Fibroblast of skin of right biceps (primary cell): ENCODE measurements at places on chromosomes 7 and 10.

GRCh38 chr10:61452151-61452651, 980 bp downstream of the TMEM26 start:
- DNase-seq, result no peak

- DNase-seq, result no peak
Measured at GRCh38 chr10:71150796-71151195, 61.6 kb upstream of the UNC5B start.

DNA sequence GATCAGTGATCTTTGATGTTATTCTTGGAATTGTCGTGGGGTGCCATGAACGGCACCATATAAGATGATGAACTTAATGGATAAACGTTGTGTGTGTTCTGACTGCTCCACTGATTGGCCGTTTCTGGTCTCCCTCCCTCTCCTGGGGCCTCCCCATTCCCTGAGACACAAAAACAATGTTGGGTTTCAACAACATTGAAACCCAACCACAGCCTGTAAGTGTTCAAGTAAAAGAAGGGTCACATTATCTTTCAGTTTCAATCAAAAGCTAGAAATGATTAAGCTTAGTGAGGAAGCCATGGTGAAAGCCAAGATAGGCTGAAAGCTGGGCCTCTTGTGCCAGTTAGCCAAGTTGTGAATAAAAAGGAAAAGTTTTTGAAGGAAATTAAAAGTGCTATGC, 19.5 kb downstream of the EN2 start:
- no peak for DNase-seq

- no peak for DNase-seq
Measured at GRCh38 chr10:127757033-127757432, 20.0 kb downstream of the FOXI2 start.

- DNase-seq, result no peak
Measured at GRCh38 chr7:9127901-9128300, 694.5 kb downstream of the NXPH1 start.

DNA sequence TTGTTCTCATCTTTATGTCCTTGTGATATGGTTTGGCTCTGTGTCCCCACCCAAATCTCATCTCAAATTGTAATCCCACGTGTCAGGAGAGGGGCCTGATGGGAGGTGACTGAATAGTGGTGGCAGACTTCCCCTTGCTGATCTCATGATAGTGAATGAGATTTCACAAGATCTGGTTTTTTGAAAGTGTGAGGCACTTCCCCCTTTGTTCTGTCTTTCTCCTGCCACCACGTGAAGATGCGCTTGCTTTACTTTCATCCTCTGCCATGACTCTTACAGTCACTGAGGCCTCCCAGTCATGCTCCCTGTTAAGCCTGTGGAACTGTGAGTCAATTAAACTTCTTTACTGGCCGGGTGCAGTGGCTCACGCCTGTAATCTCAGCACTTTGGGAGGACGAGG, 161.0 kb downstream of the HERPUD2 start:
- no peak for DNase-seq

DNA sequence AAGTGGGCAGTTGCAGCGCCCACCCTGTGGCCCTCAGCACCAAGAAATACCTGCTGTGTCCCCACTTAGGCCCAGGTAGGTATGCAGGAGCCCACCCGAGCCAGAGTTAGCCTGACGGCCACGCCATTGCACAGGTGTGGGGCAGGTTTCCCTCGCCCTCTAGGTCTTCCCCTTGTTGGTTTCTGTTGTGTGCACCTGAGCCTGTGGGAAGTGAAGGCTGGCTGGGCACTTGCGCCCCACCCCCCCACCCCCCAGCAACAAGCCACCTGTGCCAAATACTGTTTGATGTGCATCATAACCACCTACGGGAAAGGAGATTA, at the start of gene CCDC201:
Gene CCDC201, minus strand, starts transcription at position 48 of the 320 bp plus-strand sequence. CDS start 75 bp downstream, outside the sequence.
- no peak for DNase-seq

DNA sequence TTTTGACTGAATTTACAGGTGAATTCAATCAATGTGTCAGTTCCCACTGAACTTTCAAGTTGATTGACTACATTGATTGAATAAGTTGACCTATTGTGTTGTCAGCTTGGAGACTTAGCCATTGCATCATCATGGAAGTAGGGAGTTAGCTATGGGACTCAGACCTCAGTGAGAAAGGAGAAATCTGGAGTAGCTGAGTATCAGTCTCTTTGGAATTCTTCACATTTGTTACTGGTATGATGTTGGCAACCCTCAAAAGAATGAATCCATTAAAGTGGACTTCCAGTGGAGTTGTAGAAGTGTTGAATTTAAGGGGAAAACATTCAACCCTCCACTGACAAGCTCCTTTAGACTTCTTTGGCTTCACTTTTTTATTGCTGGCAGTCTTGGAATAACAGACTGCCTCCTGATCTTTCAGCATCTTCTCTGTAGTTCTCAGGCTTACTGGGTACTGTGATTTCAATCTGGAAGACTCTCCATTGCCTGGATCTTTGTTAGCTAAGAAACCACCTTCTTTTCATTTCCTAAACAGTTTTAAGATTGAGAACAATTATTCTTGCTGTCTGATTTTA, 160.3 kb upstream of the NRP1 start:
- no peak for DNase-seq

GRCh38 chr7:91634485-91635177, 245.9 kb downstream of the MTERF1 start:
- no peak for DNase-seq

GRCh38 chr7:30735631-30736030, 16.3 kb upstream of the INMT start:
- DNase-seq, result no peak

- no peak for DNase-seq
Measured at GRCh38 chr10:119304541-119304940, 97.2 kb downstream of the GRK5 start.

GRCh38 chr7:113921363-113921762, 2.6 kb upstream of the PPP1R3A start:
- DNase-seq, result no peak

DNA sequence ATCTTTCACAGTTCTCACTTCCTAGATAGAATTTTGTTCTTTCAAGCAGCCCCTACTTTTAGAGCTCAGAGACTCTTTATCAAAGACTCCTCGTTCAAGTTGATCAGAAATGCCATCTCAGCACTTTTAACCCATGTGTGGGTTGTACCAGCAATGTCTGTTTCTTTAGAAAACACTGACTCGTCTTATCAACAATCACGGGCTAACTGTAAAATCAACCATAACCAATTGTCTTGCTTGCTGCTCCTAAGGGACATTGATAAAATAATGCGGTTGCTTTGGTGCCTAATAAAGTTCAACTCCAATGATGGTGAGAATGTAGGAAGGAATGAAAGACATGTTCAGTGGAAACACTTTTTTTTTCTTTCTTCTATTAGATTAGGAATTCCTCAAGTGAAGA, 12.9 kb upstream of the CDK6 start:
- DNase-seq, result peak; percentile 38

- DNase-seq, result no peak
Measured at GRCh38 chr7:129037585-129037984, 17.3 kb downstream of the TNPO3 start.

DNA sequence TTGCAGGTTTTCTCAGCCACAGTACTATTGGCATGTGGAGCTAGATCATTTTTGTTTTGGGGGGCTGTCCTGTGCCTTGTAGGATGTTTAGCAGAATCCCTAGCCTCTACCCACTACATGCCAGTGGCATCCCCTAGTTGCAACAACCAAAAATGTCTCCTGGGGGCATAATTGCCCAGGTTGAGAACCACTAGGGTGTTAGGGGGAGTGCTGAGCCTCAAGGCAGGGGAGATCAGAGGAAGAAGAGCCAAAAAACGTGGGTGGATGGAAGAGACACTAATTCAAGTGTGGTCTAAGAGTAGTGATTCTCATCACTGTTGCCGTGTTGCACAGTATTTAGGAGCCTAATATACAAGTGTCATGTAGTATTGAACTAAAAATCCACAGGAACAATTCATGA, 31.7 kb upstream of the CCNY start:
- no peak for DNase-seq

DNA sequence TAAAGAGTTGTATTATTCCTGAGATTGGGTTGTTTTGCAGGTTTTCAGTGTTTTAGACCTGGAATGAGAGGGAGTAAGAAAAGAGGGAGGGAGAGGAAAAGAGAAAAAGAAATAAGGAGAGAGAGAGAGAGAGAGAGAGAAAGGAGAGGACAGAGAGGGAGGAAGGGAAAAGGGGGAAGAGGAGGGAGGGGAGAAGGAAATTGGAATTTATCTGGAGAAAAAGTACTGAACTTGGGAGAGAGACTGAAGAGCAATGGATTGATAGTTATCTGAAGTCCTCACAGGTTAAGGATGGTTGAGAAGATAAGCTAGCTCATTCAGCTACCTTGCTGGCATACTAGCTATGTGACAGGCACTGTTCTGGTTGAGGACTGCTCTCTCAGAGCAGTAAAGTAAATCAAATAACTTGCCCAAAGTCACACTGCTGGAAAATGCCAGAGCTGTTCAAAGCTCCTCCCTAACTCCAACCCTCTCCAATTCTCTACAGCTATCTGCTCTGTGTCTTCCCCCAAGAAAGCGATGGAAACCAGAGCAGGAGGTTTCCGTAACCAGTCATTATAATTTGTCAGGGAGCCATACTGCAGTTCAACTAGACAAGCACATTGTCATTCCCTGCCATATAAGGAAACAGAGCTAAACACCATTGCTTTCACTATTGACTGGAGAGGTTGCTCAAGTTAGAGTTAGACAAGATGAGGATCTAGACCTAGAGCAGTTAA, 10.7 kb downstream of the CALD1 start:
- DNase-seq, result peak; percentile 83

- no peak for DNase-seq
Measured at GRCh38 chr7:73891178-73891885, 30.4 kb downstream of the TMEM270 start.

- DNase-seq, result peak; percentile 48
Measured at GRCh38 chr7:41699516-41699915, 3.4 kb downstream of the INHBA start.

DNA sequence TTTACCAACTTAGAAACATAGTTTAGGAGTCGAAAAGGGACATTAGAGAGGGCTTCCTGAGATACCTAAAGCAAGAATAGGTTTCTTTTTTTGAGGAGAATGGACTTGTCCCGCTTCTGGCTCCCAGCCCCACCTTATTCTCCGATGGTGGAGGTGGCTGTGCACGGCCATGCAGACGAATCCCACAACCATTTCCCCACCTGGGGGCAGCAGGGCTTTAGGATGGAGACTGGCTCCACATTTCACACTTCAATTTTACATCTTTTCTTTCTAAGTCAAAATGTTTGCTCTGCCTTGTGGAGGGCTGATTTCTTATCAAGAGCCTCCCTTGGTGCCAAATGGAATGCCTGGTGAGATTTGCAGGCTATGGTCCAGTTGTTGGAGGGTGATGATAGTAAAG, 118.5 kb downstream of the GLRX3 start:
- DNase-seq, result no peak

DNA sequence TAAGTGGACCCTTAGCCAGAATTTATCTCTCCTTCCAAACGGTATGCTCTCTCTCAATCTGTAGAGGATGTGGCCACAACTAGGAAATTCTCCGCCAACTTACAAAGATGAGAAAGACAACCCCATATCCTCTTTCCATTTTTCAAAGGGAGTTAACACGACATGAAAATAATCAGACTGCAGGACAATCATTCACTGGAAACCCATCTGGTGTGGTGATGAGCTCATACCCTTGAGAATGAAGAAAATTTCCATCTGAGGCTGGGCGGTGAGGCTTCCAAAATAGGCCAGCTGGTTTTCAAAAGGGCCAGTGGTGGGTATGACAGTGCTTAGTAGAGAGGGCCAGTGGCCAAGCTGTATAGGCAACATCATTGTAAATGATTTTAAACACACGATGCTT, 369.6 kb downstream of the FRMD4A start:
- peak; percentile 97 for DNase-seq

GRCh38 chr10:20991526-20991925, 94.4 kb upstream of the NEBL start:
- DNase-seq, result no peak

DNA sequence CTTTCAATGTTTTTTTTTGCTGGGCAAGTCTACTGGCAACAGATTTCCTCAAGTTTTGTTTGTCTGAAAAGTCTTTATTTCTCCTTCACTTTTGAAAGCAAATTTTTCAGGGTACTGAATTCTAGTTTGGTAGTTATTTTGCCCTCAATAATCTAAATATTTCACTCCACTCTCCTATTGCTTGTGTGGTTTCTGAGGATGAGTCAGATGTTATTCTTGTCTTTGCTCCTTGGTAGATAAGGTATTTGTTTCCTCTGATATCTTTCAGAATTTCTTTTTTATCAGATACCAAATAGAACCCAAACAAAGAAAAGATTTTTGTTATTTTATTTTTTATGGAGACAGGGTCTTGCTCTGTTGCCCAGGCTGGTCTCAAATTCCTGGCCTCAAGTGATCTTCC, 99.2 kb upstream of the MALRD1 start:
- DNase-seq, result no peak
